Testis (tissue), 5 donors: ENCODE measurements at places on chromosomes 4 and X. TPM values are rescaled to one million over a fixed set of nuclear protein-coding genes. Genes with fewer than 3 reads are reported as not detected.
A peak's percentile ranks its signal among the peaks of the same experiment; 100 is the strongest.

Gene PRR27
- 2.2 TPM for total RNA-seq

Gene VCX3A
- 110 TPM for total RNA-seq

GRCh38 chrX:72094894-72095293 is 36.8 kb downstream of the RTL5 start:
- peak; percentile 30 for DNase-seq

DNA sequence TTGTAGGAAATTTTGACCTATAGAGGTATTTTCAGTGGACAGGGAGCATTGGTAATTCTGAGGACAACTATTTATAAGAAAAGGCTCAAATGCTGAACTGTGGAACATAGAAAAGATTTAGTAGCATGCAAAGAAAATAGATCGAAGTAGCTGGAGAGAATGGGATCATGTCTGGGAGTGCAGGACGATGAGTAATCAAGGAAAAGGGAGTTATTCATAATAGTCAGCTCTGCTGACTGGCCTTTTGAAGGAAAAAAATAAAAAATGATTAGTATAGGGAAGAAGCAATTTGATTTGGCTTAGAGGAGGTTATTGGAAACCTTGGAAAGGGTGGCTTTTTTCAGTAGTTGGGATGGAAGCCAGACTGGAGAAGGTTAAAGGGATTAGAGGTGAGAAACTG is 22.9 kb upstream of the ANK2 start:
- no peak for DNase-seq

GRCh38 chr4:3483471-3483921 is 20.4 kb downstream of the DOK7 start:
- no peak for DNase-seq

GRCh38 chr4:2837904-2838496 is 5.6 kb upstream of the ADD1 start:
- peak; percentile 57 for DNase-seq

Gene DGKK
- total RNA-seq: 0.39 TPM

Gene CENPI
- total RNA-seq: 2.5 TPM

DNA sequence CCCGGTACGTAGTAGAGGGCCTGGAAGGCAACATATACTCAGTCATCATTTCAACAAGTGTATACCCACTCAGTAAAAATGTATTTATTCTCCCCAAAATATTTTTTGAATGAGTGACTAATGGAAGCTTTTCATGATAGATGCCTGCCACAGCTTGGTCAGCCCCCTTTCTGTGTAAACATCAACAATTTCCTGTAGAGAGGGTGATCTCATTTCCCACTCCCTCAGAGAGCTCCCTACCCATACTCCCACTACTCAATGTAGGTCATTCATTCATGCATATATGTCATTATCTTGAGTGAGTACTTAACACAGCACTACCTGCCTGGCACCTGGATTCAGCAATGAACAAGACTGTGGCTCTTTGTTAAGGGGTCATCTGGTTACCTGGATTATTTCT is 81.9 kb downstream of the STK32B start:
- DNase-seq: no peak

GRCh38 chr4:37138019-37138653 is 106.4 kb upstream of the NWD2 start:
- no peak for DNase-seq

DNA sequence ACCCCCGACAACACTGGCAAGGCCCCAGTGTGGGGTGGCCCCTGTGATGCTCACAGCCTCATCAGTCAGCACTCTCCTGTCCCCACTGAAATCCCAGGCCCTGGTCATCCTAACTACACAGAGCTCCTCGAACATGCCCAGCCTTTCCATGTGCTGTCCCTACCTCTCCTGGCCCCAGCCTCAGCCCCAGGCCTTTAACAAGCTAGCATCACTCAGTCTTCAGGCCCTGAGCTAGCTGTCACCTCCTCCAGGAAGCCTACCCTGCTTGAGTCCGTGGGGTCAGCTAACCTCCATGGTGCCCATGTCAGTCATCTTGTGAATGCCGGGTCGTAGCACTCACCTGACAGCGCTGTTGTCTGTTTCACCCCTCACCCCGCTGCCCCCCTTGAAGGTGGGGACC is 25.6 kb upstream of the C4orf50 start:
- DNase-seq: no peak

Gene TMEM271
- 1.7 TPM for total RNA-seq
